ENCODE measurements at places on chromosomes 5 and 9.

GRCh38 chr9:131781069-131781468 lies 41.2 kb upstream of the RAPGEF1 start:
- ATAC-seq = peak; percentile 50

DNA sequence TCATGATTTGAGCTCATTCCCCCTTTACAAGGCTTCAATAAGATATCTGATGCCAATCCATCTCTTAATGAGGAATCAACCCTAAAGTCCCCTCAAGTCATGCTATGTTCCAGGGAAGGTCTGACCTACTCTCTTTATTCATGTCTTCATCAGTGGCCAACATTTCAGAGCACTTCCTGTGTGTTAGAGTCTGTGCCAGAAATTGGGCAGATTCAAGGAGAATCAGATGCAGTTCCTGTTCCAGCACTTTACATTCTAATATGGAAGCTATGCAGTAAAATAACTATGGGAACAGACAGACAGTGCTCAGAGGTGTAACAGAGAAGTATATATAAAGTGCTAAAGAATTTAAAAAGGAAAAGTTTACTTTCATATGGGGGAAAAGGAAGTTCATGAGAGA lies 193.4 kb upstream of the NR4A3 start:
- ATAC-seq = no peak

DNA sequence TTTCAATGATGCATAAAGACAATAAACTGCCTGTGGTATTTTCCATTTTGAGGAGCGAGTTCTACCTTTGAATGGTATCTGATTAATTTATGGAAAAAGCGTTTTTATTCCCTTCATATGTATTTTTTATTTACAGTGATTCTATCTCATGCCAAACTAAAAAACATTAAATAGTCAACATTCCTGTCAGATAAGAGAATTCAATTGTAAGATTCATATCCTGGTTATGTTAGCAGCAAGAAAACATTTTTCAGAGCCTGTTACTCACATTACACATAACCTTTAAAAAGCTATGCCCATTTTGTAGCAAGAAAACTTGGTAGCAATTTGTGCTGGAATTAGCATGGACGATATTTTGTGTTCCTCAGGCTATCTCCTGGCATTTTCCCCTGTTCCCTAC lies 55.1 kb upstream of the PRLR start:
- no peak for ATAC-seq

GRCh38 chr5:176535664-176536131 lies 1.5 kb downstream of the RNF44 start:
- no peak for ATAC-seq

GRCh38 chr9:109427886-109428285 lies 70.2 kb downstream of the PTPN3 start:
- ATAC-seq = no peak

GRCh38 chr5:111480346-111480745 lies 32.0 kb downstream of the STARD4 start:
- ATAC-seq = no peak

DNA sequence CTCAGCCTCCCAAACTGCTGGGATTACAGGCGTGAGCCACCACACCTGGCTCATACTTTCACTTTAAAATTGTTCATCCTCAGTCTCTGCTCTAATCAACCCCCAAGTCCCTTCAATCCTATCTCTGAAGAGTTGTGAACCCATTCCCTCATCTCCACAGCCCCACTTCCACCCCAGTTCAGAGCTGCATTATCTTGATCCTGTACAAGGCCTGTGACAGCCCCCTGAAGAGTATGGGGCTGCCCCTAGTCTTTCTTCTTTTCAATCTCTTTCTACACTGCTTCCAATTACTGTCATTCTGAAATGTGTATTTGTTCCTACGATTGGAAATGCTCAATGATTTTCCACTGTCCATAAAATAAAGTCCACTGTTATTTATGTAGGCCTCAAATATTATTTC lies 588.3 kb downstream of the RAB3C start:
- ATAC-seq = peak; percentile 26

- no peak for ATAC-seq
Measured at GRCh38 chr5:97243353-97243752, 60.3 kb upstream of the RIOK2 start.

DNA sequence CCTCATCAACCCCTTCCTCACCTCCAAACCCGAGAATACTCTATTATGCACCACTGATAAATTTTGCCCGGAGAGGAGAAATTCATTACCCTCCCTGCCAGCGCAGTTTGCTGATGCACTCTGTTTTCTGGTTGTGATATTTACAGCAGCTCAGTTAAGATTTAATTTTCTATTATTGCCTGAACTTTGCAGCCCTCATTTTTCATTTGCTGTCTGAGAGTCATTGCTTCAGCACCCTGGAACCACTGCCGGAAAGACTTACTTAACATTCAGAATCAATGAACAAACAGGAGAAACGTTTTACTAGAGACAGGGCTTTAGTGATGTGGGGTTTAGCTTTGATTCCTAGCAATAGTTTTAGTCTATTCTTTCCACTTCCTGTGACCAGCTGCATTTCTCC lies 56.7 kb upstream of the MAMDC2 start:
- ATAC-seq = no peak

DNA sequence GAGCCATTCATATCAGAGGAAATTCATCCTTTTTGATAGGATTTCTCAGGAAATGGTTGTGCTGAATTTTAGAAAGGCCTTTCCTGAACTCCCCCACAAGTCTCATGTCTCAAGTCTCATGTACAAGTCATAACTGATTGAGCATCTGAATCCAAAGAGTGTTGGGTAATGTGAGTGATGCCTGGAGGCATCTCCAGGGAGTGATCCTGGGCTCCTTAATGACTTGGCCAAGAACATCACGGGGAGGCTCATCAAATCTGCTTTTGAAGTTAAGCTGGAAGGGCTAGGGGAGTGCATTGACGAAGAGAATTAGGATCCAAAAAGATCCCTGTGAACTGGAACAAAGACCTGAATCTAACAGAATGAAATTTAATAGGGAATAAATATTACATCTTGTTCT lies 79.2 kb downstream of the MAST4 start:
- no peak for ATAC-seq

DNA sequence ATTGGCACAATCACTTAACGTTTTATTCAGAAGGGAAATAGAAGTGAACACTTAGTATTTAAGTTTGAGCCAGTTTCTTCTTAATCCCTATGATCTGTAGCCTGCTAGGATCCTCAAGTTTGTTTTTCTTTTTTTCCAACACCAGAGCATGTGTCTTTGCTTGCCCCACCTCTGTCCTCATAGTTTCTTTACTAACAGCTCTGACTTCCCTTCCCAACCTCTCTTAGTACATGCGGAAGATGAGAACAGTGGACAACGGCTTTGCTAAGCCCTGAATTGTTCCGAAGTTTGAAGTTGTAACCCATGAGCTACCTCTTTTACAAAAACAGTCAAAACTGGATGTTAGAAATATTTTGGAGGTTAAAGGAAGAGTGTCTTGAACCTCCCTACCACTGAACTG lies 61.7 kb upstream of the TAF11L2 start:
- no peak for ATAC-seq

- ATAC-seq = no peak
Measured at GRCh38 chr5:35794328-35794619, 62.4 kb upstream of the IL7R start.

- peak; percentile 22 for ATAC-seq
Measured at GRCh38 chr5:80185095-80185494, 70.8 kb downstream of the SERINC5 start.

DNA sequence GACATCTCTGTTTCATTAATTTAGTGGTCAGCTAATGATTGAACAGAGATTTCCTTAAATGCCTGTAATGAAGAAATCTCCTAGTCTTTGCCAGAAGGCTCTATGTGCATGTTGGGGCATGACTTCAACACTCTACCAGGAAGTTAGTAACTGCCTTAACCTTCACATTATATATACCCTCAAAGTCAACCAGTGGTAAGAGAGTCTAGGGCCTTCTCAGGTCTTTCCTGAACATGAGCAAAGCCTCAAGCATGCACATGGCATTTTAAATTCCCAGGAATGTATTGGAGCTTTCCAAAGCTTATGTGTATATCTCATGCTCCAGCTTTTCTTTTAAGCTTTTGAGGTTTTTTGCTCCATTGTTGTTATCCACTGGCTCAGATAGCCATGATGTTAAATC lies 388.3 kb downstream of the ARRDC3 start:
- no peak for ATAC-seq

DNA sequence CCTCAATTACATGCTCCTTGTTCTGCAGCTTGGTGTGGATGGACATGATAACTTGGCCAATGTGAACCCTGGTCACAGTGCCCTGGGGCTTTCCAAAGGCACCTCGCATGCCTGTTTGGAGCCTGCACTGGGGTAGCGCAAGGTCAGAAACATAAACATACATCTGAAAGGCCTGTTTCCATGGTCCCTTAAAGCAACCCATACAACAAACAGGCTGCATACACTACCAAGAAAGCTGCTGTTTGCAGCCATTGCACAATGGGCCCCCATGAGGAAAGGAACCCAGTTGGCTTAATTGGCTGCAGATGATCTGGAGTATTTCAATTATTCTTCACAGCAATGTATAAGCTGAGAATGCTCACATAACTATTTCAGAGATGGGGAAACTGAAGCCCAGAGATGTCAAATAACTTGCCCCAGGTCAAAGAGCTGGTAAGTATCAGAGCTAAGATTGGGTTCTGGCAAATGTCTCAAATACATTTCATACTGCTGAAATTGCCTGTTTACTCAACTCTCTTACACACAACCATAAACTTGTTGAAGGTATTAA lies 233.9 kb downstream of the ASTN2 start:
- ATAC-seq = no peak

GRCh38 chr5:137336565-137337120 lies 162.5 kb downstream of the SPOCK1 start:
- ATAC-seq = no peak

GRCh38 chr5:36796155-36796554 lies 80.4 kb upstream of the NIPBL start:
- ATAC-seq = no peak

- no peak for ATAC-seq
Measured at GRCh38 chr5:20610681-20611080, 622.7 kb upstream of the CDH18 start.

GRCh38 chr5:121031491-121031890 lies 567.4 kb downstream of the PRR16 start:
- no peak for ATAC-seq

- ATAC-seq = peak; percentile 68
Measured at GRCh38 chr5:76404223-76405211, 1.4 kb downstream of the IQGAP2 start.

DNA sequence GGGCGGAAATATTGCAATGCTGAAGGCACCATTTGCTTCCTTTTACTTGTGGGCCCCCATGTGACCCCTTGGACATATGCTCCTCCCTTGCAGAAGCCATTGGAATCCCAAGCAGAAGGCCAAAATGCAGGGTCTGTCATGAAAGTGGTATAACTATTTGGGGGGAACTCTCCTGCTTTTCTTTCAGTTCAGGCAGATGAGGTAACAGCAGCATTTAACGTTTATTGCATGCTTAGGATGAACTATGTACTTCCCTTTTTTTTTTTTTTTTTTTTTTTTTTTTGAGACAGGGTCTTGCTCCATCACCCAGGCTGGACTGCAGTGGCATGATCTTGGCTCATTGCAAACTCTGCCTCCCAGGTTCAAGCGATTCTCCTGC lies 7.8 kb downstream of the FOXI1 start:
- ATAC-seq = no peak

GRCh38 chr9:124840300-124840833 lies 12.9 kb upstream of the WDR38 start:
- ATAC-seq = no peak

- peak; percentile 50 for ATAC-seq
Measured at GRCh38 chr5:16737209-16737608, 120.4 kb upstream of the RETREG1 start.

GRCh38 chr5:33049842-33050241 lies 338.7 kb downstream of the NPR3 start:
- no peak for ATAC-seq

DNA sequence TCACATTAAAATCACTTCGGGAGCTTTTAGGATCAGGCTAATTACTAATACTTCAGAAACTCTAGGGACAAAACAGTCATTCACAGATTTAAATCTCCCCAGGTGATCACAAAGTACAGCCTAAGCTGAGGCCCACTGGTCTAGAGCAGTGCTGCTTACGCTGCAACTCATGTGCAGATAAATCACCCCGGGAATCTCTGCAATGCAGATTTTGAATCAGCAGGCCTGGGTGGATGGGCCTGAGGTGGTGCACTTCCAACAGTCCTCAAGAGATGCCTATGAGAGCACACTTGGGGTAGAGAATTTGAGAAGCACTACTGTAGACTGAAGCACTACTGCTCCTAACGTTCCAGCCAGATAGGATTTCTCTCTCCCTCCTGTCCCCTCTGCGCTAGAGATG lies 28.4 kb downstream of the CSF1R start:
- ATAC-seq = no peak

DNA sequence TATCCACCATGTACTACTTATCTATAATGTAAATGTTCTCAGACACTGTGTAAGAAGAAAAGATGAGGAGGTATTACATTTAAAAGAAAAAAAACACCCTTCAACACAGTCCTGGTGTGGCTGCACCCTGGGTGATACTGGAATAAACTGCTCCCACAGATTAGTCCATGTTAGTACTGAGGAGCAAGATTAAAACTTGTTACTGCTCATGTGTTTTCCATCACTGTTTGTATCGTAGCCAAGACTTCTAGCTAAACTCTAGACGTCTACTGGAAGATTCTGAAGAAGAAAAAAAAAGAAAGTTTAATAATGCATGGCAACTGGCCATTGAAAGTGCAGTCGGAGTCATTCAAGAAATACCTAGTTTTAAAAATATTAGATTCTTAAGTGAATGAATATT lies at the start of gene ASPN:
Gene ASPN, minus strand, starts transcription at position 178 of the 400 bp plus-strand sequence.
- no peak for ATAC-seq

DNA sequence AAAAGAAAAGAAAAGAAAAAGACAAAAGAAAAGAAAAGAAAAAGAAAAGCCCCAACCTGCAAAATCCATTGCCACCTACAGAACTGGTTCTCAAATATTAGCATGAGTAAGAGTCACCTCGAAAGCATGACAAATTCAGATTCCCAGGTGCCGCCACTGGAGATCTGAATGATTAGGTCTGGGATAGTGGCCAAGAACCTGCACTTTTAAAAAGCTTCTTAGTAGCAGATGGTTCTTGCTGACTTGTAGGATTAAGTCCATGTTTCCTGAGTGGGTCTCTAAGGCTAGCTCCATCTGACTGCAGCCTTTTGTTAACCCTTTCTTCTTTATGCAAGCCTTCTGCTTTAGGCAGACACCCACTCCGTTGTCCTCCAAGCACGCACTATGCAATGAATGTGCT lies 178.5 kb upstream of the CDH18 start:
- ATAC-seq = no peak

DNA sequence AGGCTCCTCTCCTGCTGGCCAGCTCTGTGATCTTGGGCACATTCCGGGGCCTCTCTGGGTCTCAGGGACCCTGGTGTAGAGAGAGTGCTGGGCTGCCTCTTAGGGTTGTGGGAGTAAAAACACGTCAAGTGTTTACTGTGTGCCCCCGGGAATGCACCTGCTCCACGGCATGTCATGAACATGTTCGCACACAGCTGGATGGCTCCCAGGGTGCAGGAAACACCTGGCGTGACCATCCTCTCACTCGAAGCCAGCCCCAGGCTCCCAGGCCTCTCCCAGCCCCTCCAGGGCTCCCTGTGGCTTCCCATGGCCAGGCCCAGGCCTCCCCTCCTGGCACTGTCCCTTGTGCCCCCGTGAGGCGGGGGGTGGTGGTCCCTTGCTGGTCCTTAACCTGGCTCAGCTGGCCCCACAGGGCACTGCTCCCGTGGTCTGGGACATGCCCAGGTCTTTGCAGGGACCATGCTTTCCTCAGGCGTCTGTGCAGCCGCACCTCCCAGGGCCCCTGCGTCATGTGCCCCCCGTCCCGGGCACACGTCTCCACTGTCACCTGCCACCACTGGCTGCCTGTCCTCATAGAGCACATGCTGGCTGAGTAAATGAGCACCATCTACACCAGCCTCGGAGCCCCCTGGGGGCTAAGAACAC lies 44.9 kb downstream of the SLC6A3 start:
- ATAC-seq = no peak

All from activated T-helper 17 cell treated with anti-CD3 and anti-CD28 coated beads, Interleukin-2, amount 50 U/mL, for 72 hours (primary cell).